ENCODE measurements at places on chromosomes 3 and 15.

DNA sequence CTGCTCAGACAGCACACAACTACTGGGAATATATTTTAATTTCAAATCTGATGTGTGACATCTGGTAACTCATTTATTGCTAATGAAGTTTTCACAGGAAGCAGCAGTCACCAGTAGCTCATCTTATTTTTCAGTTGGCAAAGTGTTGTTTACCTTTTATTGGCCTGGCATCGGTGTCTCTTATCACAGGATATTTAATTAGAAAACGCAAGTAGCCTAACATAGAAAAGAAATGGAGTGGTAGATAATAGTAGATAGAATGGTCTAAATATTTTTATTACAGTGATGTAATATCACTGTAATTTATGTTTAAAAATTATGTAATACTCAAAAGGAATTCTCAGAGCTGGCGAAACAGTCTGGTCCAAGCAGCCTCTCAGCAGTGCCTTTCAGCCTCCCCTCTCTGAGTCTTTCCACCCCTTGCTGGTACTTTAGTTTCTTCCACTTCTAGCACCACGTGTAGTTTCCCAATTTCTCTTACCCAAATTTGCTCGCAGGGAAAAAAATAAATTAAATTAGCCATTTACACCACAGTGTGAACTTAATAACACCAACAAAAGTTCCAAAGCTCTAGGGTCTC is 31.9 kb downstream of the AGTR1 start:
- DNase-seq: no peak

- no peak for DNase-seq
These were observed 10.7 kb downstream of the BDH1 start for GRCh38 chr3:197545101-197545500.

- no peak for DNase-seq
These were observed 52.2 kb downstream of the ABHD5 start for GRCh38 chr3:43742920-43743319.

DNA sequence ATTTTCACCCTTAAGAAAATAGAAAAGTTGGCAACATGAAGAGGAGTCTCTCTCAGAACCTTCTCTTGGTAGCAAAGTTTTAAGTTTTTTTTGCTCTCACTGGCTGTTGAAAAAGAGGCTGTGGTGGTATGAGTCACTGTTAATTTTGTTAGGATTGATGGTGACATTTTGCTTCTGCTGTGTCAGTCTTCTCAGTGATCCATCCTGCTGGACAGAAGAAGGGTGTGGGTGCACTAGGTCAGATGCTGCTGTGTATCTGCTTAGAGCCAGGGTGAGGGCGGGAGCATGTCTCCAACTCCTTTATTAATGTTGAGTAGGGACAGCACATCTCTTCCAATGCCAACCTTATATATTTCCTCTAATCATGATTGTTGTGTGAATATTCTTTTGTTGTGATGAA is 369.5 kb downstream of the FEZF2 start:
- DNase-seq: no peak

DNA sequence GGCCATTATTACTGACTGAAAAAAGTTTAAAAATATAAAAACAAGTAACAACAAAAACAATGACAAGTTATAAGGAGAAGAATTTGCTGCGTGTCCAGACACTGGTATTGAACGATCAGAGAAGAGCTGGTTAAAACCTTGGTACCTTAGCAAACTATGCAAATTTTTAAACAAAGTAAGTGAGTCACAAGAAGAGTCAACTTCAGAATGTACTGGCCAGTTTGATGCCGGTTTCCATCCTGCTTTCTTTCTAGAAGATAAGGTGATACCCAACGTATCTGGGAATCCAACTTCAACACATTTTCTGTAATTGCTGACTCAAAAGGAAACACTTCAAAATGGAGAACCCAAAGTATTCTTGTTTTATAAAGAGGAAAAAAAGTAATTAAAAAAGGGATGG is 49.8 kb downstream of the RUBCN start:
- no peak for DNase-seq

DNA sequence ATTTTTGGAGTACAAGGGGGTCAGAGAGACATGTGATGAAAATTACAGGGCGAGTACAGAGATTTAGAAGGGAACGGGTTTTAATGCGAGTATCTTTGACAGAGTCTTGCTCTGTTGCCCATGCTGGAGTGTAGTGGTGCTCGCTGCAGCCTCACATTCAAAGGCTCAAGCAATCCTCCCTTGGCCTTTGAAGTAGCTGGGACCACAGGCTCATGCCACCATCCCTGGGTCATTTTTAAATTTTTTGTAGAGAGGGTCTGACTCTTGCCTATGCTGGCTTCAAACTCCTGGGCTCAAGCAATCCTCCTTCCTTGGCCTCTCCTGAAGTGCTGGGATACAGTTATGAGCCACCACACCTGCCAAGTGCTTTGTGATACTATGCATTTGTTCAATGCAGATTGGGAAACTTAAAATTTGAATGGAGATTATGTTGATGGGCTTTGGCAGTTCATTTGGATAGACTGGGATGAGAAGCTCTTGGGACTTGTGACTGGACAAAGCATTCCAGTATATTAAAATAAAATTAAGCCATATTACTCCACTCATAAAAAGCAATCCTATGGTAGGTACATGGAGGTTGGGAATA is 4.0 kb upstream of the LMLN start:
- no peak for DNase-seq

DNA sequence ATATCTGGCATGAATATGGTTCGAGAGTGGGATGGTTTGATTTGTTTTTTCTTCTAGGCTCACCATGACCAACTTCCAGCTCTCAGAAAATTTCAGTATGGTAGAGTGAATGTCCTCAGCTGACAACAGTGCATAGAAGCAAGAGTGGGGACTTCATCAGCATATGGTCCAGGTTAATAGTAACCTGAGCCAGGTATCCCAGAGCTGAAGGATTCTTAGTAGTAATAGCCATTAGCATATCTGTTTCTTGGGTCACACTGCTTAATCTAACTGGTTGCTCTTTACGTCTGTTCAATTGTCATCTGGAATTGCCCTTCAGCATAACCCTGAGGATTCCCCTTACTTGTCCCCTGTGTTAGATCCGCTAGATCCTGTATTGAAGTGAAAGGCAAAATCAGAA is 151.8 kb downstream of the GMNC start:
- no peak for DNase-seq

DNA sequence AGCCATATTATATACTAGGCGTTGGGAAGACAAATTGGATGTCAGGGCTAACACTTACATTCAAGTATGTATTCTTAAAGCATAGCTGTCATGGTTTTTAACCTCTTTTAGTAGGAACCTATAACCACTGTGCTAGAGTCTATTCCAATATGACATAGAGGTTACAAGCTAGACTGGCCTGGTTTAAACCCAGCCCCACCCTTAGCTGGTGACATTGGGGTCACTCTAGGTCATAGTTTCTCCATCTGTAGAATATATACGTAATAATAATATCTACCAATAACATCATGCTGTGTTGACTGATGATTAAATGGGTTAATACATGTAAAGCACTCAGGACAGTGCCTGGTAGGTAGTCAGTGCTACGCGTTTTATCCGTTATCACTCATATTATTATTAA is 16.7 kb downstream of the NRROS start:
- no peak for DNase-seq

Measured in activated CD4-positive, alpha-beta T cell treated with anti-CD3 and anti-CD28 coated beads for 24 hours (primary cell).